Fibroblast of skin of left quadriceps (primary cell): ENCODE measurements at places on chromosomes 5 and 9.

GRCh38 chr5:55702598-55703345 is 9.4 kb downstream of the SLC38A9 start:
- no peak for DNase-seq

DNA sequence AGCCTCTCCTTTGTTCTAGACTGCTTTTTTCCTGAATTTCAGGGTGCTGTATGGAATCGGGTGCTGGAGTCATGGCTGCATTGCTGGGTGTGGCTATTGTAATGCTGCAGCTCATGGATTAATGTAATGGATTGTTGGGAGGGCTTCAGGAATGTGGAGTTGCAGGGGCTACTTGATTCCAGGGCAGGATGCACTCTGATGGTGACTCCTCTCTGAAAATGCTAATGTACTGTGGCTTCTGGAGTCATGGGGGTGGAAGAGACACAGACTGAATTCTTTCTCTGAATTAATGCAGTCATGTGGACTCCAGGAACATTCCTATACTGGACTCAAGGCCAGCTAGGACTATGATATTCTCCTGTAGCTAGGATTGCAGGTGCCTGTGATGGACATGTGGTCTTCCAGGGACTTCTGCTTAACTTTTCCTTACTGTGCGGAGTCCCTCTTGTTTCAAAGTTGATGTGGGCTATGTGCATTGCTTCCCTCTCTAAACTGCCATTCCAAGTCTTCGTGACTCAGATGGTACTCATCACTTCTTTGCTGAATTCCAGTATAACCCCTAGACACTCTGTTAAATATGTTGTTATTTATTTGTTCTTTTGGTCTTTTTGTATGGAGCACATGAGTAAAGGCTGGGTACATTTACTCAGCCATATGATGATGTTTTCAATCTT is 396.2 kb downstream of the KCTD16 start:
- peak; percentile 2 for DNase-seq

DNA sequence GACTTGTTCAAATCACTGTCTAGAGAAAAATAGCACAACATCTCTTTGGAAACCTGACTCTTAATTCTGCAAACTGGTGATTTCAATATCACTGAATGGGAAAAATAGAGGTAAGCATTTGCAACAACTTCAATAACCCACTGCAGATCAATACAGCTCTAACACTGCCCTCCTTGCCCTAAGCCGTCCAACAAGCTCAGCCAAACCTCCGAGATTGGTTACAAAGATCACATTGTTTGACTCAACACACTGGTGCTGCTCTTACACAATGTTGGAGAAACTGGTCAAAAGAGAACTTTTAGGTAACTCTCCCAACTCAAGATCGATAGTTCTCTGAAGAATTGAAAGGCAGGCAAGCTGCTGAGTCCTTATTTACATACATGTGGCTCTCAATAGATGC is 150.4 kb downstream of the SPOCK1 start:
- DNase-seq, result no peak

DNA sequence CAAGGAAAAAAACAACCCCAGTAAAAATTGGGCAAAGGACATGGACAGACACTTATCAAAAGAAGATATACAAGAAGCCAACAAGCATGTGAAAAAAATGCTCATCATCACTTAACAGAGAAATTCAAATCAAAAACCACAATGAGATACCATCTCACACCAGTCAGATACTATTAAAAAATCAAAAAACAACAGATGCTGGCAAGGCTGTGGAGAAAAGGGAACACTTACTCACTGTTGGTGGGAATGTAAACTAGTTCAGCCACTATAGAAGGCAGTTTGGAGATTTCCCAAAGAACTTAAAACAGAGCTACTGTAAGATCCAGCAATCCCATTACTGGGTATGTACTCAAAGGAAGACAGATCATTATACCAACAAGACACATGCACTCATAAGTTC is 157.4 kb downstream of the EDIL3 start:
- no peak for DNase-seq

GRCh38 chr9:136081113-136081825 is 13.8 kb downstream of the NACC2 start:
- no peak for DNase-seq

- no peak for DNase-seq
These were observed 22.5 kb downstream of the ZDHHC21 start for GRCh38 chr9:14670718-14671117.

- DNase-seq, result no peak
These were observed 138.0 kb upstream of the KCNN2 start for GRCh38 chr5:114223866-114224265.

- no peak for DNase-seq
These were observed 25.9 kb downstream of the CD14 start for GRCh38 chr5:140607031-140607430.

DNA sequence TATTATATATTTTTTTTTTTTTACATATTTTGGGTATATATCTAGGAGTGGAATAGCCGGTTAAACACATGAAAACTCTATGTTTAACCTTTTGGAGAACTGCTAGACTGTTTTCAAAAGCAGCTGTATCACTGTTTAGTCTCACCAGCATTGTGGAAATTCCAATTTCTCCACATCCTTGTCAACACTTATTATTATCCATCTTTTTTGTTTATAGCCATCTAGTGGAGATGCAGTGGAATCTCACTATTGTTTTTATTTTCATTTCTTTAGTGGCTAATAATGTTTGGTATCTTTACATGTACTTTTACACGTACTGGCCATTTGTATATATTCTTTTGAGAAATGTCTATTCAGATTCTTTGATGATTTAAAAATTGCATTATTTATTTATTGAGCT is 22.7 kb upstream of the CCDC180 start:
- no peak for DNase-seq

- DNase-seq, result no peak
These were observed 848.5 kb upstream of the WWC1 start for GRCh38 chr5:167442922-167443321.

DNA sequence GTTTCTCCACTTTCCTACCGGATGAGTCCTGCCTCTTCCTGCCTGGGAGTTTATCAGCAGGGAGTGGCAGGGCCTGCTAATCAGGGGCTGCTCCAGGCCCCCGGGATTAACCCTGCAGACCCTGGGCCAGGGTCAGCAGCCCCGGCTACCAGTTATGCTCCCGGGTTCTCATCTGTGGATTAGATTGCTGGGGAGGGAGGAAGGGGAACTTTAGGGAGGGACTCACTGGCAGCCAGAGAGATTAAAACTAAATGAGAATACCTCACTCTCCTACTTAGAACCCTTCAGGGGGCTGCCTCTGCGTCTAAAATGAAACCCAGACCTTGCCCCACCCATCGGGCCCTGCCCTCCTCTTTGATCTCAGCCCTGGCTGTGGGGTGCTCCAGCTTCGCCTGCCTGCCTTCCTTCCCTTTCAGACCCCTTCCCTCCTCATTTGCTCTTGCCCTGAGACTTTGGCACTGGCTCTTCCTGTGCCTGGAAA is 130.5 kb upstream of the HAND1 start:
- no peak for DNase-seq
